Activated T-cell treated with anti-CD3 and anti-CD28 coated beads for 24 hours (primary cell): ENCODE measurements at places on chromosomes 1 and 21.

DNA sequence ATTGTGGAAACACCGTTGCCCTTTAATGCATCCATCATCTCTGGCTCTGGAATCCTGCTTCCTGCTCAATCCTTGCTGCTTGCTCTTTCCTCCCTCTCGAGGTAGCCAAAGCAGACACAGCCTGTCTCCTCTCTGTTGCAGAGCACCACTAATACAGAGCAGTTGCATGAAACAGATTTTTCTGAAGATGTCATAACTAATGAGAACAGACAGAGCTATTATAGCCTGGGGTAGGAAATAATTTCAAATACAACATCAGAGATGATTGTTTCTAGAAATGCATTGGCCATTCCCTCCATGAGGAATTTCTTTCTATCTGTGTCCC, 23.3 kb upstream of the ACBD6 start:
- DNase-seq, result no peak

GRCh38 chr1:161074676-161075368, 5.1 kb upstream of the ARHGAP30 start:
- no peak for DNase-seq

DNA sequence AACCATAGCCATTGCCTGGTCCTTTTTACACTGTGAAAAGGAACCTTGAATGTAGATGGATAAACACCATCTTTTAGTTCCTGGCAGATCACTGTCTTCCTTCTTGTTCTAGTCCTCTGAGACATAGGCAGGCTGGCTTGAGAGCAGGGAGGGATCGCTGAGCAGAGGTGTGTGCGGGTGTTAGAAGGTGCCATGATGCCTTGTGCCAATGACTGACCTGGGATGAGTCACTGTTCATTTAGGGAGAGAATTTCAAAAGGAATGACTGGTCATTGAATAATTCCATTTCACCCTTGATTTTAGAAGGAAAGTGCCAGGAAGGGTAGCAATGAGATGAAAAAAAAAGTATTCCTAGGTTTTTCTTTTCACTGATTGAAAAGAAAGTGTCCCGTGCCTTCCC, 383.9 kb downstream of the KIF26B start:
- DNase-seq, result no peak

DNA sequence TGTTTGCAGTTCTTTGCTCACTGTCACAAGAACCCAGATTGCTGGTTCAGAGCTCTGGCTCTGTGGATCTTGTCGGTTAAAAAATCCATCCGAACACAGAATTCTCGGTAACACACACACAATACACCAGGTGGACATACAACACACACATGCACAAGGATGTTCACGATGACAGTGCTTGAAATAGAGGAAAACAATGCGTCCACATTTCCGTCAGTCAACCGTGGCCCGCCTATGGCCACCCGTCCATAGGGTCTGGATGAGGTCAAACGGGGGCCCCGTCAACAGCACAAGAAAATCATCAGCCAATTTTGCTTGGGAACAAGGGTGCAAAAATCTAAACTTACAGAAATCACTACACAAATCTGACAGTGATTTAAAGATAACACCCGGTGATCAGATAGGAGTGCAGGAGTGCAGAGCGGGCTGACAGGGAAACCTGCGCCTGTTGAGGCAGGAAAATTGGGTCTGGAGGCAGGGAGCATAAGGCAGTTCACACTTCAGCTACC, 50.4 kb upstream of the SLC19A1 start:
- no peak for DNase-seq

GRCh38 chr1:25001125-25001915, 71.2 kb upstream of the RUNX3 start:
- DNase-seq, result no peak

DNA sequence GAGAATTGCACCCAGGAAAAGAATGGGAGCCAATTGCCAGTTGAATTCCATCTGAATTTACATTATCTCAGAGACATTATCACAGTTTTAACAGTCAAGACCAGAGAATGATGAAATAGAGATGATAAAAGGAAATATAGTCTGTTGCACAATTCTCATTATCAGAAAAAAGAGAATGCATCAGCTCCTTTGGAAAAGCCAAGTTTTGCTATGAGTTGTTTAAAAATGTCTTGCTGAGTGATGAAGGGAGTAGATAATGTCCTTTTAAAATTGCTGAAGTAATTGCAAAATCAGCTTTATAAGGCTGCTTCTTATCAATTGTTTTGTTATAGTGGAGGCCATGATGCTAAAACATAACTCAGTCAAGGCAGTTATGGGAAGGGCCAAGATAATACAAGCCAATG, 37.9 kb upstream of the EEIG2 start:
- DNase-seq, result no peak

- DNase-seq, result no peak
These were observed 153.4 kb downstream of the PBX1 start for GRCh38 chr1:164712131-164713036.

DNA sequence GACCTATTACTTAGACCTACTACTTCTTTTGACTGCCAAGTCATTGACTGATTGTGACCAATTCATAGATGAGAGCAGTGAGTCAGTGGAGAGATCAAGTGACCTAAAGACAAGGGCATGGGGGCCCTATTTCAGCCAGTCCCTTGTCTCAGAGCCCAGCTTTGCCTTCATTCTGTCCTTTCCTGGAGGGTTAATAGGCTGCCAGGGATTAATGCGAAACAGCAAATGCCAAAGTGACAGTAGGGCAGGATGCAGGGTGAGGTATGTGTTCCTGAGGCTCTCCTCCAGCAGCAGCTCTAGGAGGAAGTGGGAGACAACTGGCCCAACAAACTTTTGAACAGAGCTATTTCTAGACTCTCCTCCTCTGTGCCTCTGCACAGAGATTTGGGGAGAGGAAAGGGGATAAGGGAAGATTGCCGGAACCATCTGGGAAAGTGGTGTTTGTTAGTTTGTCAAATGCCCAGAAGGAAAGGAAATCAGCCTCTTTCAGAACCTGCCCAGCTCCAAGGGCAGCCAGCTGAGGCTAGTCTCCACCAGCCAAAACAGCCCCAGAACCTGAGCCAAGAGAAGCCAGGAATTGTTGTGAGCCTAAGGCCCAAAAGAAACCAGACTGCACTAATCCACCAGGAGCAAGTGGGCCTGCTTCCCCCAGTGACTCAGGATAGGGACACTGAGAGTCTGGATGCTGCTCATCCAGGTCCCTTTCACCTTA, 4.9 kb upstream of the S100A3 start:
- no peak for DNase-seq

DNA sequence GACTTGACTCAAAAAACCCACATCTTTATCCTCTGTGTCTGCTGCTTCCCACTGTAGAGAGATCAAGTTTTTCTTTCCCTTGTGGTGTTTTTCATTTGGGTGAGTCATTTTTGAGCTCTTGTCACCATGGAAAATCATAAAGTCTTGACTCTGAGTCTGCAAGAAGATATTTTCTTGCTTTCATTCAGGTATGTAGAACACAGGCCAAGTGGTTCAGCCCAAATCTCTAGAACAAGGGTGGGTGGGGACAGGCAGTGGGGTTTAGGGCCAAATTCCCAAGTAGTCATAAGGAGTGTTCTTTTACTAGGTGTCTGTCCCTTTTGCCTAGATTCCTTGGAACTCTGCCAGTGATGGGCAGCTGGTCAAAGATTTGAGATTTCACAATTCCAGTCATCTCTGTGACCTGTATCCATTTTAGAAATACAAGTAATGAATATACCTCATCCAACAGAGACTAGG, 21.5 kb upstream of the ARHGAP29 start:
- DNase-seq, result no peak

DNA sequence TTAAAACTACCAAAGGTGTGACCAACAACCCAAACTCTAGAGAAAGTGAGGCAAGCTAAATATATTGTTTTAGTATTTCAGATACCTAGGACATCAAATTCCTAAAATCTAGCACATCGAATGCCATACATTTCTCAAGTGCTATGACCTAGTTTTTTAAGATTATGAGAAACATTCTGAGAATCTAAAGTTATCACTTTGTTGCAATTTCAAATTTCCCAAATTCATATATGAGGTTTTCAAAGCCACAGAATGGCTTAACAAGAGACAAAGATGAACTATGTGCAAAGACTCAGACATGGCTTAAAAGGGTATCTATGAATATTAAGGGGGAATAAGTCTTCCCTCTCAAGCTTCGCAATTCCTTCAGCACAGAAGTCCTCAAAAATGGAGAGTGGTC, 6.8 kb downstream of the SCYL3 start:
- no peak for DNase-seq

- no peak for DNase-seq
These were observed 10.8 kb upstream of the PALMD start for GRCh38 chr1:99634971-99635624.

- no peak for DNase-seq
These were observed 10.0 kb upstream of the GJB3 start for GRCh38 chr1:34770891-34771504.

DNA sequence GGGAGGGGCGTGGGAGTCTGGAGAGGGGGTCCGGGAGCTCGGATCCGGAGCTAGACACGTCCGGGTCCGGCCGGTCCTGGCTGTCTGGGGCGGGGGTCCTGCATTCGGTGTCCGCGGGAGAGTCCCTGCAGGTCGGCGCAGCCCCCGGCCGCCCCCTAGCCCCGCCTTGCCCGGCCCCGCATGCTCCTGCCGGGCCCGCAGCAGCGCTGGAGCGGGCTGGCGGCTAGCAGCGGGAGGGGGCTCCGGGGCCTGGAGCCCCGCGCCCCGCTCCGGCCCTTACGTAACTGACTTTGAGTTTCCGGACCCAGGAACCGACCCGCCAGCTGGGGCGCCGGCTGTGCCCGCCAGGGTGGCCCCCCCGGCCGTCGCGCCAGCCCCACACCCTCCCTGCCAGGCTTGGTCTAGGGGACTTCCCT, 26.9 kb upstream of the EPB41 start:
- DNase-seq, result no peak

GRCh38 chr1:64470665-64471217, 812 bp downstream of the CACHD1 start:
- DNase-seq, result no peak

GRCh38 chr21:28138272-28138671, 854.4 kb downstream of the LTN1 start:
- no peak for DNase-seq

- no peak for DNase-seq
These were observed 18.9 kb upstream of the VWA5B1 start for GRCh38 chr1:20271498-20272400.

DNA sequence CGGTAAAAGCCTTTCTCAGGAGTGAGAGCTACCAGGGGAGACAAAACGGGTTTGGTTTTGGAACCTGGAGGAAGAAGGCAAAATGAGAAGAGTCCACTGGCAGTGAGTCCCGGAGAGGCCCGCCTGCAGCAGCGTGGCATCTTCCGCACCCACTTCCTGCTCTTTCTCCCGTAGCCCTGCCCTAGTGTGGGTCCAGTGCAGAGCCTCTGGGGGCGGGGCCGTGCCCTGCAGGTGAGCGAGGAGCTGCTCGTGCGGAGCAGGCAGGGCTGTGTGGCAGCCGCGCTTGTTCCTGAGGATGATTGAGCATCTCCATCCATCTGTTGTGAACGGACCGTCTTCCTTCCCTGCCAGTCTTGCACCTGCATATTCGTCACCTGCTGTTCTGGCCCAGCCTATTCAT, 66.5 kb downstream of the PEX14 start:
- DNase-seq, result no peak

DNA sequence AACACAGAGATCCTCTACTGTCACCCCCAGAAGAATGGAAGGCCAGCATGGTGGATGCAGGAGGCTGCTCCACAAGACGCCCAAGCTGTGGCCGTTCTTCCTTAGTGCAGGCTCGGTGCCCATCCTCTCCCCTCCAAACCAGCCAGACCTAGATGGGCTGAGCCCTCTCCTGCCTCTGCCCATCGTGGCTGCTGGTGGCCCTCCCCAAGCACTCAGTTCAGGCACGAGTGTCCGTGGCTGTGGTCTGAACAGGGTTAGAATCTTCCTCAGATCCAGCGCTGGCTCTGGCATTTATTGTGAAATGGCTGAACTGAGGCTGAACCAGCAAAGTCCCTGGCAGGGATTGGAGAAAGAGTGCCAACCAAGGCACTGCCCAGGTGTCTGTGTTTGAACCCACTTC, 59.5 kb downstream of the TRIM11 start:
- no peak for DNase-seq

GRCh38 chr1:53890522-53890941, 935 bp upstream of the YIPF1 start:
- peak; percentile 22 for DNase-seq

DNA sequence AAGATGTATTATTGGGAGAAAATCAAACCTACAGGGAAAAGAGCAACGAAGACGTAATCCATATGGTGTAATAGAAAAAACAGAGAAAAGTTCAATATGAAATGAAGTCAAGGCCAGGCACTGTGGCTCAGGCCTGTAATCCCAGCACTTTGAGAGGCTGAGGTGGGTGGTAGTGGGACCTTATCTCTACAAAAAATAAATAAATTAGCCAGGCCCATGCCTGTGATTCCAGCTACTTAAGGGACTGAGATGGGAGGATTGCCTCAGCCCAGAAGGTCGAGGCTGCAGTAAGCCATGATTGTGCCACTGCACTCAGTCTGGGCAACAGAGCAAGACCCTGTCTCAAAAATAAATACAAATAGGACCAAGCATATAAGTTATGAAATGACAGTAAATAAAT, 11.4 kb downstream of the DESI2 start:
- DNase-seq, result no peak

DNA sequence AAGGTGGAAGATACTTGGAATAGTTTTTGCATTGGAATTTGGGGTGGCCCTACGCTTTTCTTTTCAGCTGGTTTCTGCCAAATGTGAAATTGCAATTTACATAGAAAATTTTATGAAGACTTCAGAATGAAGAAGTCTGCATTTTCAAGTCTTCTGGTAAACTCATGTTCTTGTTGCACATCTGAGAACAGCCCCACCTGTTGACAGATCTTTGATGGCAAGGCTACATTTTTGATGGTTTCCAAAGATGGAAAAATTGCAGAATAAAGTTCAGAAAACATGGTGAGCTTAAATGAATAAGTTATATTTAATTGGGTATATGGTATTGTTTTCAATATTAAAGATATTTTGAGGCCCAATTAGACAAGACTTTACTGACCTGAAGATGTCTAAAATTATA, 25.4 kb downstream of the OLFM3 start:
- no peak for DNase-seq

DNA sequence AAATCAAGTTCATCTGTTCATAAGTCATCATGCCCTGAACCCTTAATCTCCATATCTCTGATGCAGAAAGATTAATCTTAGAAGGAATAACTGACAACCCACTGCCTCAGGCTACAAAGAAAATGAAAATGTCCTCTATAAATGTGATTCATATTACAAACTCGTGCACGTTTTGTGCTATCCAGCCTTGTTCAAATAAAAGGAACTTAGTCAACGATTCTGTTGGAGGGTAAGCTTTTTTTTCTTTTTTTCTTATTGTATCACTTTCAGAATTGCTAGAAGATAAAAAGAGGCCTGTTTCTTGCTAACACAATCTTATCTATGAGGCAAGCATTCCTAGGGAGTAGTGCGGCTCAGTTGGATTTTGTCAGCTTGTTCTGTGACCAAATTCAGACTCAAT, 228.4 kb downstream of the TM2D1 start:
- DNase-seq, result no peak

DNA sequence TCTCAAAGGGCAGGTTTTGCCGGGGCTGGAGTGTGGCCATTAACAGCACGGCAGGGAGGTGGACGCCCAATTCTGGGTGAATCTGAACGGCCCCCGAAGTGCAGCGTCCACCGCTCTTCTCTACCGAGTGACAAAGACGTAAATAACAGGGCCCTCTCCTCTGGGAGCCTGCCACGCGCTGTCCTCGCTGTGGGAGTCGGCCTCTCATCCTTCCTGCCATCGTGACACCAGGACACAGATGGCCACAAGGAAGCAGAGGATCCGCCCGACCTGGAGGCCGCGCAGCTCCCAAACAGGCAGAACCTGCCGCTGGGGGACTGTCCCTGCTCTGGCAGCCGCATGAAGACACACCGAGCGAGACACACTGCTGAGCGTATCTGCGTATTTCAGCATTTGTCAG, 12.1 kb upstream of the CDK11B start:
- DNase-seq, result no peak

GRCh38 chr21:23977971-23978370, 1629.3 kb downstream of the MRPL39 start:
- DNase-seq, result no peak
